Stimulated activated CD8-positive, alpha-beta memory T cell treated with anti-CD3 and anti-CD28 coated beads, Interleukin-15, amount 100 ng/mL, for 1 hour (primary cell): ENCODE measurements at places on chromosomes 4 and X.

DNA sequence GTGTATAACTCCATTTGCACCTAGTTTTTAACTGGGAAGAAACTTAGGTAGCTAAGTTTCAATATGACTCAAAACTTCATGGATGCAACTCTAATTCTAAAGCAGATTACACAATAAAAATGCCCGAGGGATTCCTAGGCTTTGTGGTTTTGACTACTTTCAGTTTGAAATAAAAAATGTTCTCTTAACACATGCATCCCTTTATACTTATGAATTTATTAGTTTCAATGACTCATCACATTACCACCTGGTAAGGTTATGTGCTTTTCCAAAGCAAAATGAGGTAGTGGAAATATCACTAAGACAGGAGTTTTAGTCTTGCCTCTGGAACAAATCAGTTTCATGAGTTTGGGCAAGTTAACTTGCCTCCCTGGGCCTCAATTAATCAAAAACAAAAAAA, 125.5 kb downstream of the OPHN1 start:
- DNase-seq: no peak

DNA sequence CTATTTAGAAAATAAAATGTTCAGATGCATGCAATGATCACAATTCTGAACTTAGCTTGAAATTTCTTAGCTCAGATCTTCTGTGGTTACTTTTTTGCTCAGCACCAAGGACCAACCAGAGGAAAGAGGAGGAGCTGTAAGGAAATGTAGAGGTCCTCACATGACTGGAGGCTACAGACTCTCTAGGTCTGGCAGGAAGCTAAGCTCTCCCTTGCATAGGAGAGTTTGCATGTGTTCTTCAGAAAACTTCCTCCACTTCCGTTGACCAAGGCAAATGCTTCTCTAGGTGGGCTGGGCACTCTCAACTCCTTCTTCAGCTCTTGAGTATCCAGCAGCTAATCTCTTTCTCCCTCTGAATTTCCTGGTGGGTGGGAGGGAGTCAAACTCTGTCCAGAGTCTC, 119.6 kb downstream of the BTC start:
- no peak for DNase-seq

DNA sequence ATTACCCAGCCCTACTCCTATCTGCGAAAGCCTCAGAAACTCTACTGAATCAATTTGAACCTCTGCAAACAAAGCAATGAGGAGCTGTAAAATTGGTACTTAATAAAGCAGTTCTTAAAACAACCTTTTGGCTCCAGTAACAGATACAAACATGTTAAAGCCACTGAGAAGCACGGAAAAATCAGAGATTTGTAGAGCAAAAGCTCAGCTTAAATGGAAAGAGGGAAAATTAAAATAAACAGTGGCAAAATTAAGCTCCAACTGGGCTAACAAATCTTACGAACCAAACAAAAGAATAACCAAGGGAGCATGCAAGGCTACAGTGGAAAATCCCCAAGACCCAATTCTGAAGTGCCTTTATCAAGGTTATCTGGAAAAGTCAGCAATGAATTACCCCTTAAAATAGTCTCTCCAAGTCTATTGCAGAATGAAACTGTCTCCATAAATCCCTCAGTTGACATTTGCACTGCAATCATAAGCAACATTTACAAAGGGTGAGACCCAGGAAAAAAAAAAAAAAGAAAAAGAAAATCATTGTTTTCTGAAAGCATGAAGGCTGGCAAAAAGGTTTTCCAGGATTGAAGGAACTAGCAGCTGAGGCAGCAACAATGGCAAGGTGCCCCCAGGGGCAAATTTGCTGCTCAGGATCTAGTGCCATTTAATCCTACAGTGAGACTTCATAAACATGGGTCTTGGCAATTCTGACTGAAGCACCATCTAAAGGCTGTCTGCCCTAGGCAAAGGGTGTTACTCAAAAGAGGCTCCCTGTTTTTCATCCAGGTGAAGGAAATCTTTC, 40.1 kb downstream of the USP46 start:
- DNase-seq: no peak

GRCh38 chr4:88792268-88792781, 94.7 kb upstream of the NAP1L5 start:
- DNase-seq: no peak

GRCh38 chr4:48329193-48329592, 12.1 kb upstream of the SLAIN2 start:
- no peak for DNase-seq

- DNase-seq: no peak
Measured at GRCh38 chrX:132146456-132146855, 18.6 kb upstream of the FRMD7 start.

DNA sequence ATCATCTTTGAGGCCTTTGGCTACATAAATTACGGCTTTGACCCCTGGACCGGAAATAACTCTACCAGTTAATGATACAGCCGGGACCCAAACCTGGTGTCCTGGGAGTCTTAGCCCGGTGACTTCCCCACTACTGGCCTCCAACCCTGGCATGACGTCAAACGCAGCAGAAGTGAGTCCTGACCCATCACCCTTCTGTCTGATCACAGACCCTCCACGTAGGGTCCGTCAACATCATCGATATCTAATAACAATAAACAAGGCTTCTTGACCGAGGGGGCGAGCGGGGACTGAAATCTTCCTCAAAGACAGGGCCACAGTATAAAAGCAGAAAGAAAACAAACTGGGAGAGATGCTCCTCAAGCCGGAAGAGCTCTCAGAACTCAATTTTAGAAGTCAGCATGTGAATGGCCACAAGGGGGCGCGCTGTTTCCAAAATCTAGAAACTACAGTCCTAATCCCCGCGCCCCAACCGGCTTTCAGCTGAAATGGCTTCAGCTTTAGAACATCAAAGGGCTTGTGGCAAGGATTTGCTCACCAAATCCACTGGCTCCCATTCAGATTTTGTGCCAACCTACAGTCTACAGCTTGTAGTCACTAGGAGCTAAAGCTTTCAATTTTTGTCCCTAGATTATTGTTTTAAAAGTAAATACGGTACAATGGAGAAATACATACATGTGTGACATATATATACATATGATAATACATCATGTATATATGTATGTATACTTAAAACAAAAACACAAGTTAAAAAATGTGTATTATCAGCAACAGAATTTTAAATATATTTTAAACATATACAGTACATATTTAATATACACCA, 46.4 kb upstream of the ENPP6 start:
- peak; percentile 96 for DNase-seq

DNA sequence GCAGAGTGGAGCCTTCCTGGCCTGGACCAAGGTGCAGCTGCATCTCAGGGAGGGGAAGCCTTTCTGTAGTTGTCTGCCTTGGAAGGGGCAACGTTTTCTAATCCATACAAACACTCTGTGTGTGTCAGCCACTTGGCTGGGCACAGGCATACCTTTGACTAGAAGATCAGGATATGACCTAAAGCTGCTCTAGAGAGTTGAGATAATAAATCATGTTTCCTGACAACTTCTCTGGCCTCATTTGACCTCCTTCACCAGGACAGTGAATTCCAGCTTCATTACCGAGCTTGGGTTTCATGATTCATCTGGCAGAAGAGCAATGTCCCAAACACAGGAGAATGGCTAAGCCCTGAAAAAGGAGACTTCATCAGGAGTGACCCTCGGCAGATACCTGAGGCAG, 89.6 kb upstream of the KIT start:
- no peak for DNase-seq

GRCh38 chr4:177938226-177938625, 496.0 kb upstream of the AGA start:
- DNase-seq: no peak

- no peak for DNase-seq
Measured at GRCh38 chrX:72121383-72121782, 10.3 kb downstream of the RTL5 start.

DNA sequence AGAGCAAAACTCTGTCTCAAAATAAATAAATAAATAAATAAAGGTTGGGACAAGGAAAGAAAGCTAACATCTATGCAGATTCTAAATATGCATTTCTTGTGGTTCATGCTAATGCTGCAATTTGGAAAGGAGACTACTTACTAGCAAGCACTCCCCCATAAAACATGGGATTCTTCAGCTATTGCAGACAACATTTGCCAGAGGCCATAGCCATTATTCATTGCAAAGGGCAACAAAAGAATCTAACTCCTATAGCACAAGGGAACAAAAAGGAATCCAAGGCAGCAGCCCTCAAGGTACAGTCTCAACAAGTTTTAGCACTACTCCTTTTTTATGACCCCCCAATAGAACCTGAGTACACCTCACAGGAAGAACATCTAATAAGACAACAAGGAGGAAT, 8.0 kb upstream of the HERC5 start:
- no peak for DNase-seq

DNA sequence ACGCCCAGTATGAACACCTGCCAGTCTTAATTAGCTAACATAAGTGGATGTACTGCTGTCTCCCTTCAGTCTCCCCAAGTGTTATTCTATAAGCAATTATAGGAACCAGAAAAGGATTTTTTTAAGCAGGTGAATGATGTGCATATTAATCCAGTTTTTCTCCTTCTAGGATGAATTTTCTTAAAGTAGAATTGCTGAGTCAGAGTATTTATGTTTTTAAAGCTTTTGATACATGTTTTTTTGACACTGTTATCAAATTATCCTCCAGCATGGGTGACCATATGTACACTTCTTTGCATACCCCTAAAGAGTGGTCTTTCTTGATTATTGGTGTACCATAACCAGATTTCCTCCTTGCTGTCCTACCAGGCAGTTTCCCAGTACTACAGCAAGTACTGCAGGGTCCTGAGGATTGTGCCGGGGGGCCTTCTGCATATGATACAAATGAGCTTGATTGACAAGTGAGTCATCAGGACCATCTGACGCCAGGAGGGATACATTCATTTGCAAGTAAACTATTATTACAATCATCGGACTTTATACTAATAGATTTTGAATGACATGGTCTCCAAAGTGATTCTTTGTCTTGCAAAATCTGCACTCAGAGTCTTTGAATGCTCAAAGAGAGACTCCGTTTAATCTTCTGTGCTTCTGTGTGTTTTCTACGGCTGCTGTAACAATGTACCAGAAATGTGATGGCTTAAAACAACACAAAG, 10.7 kb upstream of the PCYT1B start:
- no peak for DNase-seq
